ENCODE measurements at places on chromosomes 2 and 18.

DNA sequence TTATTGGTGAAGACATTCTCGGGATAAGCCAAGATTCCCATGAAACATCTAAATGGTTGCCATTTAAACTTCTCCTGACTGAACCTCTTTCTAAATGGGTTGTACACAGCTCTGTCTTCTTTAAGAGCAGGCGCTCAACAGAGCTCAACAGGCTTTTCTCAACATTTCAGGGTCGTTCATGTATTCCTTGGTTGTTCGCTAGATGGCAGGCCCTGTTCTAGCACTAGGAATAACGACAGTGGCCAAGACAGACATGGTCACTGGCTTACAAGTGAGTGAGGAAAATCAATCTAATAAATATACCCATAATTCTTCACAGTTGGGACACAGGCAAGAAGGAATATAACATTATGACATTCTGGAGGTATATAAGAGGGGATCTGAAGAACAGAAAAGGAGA is 154.5 kb downstream of the SMAD2 start:
- DNase-seq = no peak

DNA sequence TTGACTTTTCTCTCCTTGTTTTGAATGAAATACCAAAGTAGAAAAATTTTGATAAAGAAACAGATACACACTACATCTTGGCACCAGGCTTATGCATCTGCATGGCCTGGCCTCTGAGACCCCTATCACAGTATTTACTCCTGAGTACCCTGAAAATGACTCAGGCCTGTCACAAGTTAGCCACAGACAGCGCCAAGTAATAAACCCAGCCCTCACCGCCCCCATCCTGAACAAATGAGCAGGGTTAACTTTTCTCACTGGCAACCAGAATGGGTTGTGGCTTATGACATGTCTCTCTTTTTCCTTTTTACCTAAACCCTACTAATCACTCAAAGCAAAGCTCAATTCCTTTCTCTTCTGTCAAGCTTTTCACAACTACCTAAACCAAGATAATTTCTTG is 35.3 kb downstream of the SPRED2 start:
- DNase-seq = no peak

DNA sequence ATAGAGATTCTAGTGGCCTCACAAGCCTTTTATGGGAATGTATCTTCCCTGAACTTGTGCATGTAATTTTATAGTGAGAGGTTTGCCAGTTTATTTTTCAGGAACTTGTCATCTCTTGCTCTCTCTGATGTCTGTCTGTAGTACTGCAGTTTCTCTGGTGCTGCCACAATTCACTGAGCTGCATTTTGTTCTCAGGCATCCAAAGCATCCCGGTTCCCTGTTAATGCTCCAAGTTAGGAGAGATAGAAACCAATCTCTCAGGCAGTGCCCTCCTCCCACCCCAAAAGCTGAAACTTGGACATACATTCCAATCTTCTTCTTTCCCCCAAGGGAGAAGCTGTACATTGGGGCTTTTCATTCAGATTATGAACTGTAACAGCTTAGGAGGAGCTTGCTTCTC is 30.1 kb upstream of the GRB14 start:
- no peak for DNase-seq

DNA sequence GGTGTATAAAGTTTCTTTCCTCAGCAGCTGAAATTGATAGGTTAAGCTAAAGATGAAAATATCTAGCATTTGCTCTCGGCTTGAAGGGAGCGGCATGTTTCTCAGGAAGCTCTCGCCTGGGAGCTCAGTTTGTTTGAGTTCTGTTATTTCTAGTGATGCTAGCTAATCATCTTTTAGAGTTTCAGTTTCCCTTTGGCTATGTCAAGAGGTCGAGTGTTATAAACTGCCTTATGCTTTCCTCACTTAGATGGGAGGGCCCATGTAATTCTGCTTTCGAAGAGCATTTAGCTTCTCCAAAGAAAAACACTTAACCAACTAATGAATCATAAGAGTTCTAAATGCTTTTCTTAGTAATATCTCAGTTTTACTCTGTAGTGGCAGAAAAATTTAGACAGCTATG is 33.6 kb downstream of the PLCL1 start:
- DNase-seq = no peak

GRCh38 chr2:170974304-170974993 is 45.4 kb downstream of the GORASP2 start:
- DNase-seq = no peak

DNA sequence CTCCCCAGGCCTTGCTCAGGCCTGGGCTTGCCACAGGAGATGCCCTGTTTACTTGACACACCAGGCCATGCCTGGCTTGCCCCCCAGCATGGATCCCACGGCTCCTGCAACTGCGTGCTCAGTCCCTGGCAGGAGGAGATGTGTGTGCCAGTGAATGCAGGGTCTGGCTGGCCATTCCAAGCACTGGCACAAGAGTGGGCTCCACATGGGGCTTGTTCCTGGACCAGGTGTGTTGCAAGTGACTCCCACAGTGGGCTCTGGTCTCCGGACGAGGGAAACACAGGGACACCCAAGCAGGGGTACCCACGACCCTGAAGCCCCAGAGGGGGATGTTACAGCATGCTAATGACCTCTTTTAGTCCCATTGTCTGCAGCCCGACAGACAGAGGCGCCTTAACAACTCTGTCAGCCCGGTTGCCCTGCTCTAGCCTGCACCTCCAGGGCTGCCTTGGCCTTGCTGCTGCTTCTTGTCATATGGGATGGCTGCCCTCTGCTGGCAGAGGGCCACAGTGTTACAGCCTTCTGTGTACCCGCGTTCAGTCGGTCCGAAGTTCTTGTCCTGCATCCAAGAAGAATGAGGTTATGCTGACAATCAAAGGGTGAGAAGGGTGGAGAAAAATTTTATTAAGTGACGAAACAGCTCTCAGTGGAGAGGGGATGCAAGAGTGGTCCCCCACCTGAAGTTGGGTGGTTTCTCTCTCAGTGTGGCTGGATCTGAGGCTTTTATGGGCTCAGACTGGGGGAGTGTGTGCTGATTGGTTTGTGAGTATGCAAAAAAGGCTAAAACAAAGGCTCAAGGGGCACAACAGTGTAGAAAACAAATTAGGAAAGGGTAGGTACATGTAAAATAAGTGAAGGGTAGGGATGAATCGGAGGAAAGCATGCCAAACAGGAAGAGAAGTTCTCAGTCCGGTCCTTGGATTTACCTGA is 180.4 kb downstream of the MBD5 start:
- DNase-seq = no peak

DNA sequence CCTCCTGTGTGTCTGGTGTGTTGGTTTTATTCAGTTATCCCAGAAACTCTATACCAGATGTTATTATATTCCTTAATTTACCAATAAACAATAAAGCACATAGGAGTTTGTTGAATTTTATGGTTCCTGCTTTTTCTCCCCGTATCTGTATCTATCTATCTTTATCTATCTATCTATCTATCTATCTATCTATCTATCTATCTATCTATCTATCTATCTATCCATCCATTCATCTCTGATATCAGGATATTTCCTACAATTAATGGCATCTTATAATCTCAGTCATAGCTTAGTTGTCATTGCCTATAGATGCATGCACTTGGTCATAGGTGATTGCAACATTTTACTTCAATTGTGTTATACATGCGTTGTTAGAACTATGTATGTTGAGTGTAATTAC is 500.2 kb upstream of the ZEB2 start:
- no peak for DNase-seq

- DNase-seq = no peak
These were observed 1.7 kb downstream of the PJVK start for GRCh38 chr2:178452870-178453269.

GRCh38 chr2:20064421-20064820 is 13.0 kb upstream of the LAPTM4A start:
- no peak for DNase-seq

DNA sequence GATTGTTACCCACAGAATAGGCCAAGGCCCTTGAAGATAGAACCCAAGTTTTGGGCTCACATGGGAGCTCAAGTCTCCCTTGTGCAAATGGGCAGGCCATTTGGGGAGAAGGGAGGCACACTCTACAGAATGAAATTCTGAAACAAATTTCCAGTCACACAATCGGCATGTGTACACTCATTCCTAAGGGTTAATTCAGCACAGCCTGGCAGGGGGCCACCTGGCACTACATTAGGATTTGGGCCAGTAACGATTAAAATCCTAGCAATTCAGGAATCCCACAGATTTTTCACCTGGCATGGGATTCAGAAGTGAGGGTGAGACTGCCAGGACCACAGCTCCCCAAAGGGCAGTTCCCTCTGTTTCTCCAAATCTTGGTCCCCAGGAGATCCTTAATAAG is 46.4 kb downstream of the BMP10 start:
- no peak for DNase-seq

DNA sequence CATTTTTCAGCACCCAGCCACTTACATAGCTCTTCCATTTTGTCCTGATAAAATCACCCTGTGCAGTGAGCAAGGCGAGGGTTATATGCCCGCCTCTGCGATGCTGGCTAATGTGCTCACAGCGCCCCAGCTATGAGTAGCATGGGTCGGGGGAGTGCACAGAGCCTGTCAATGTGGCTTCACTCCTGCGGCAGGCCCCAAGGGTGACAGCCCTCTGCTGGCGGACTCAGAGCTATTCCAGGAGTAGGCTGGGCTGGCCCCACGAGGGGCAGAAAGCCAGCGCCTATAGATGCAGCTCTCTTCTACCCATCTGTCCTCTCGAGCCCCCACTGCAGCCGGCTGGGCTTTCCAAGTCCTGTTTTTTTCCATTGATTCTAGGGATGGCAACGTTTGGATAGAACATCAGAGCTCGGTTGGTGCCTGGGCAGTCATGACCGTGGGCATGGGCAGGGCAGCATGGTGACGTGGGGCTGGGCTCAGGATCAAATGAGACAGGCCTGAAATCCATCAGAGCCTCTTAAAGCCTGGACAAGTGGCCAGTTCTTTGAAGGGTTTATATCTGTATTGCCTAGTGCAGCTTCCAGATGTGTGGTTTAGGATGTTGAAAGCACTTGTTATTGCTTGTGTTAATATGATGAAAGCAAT is 134.7 kb downstream of the MCFD2 start:
- no peak for DNase-seq

DNA sequence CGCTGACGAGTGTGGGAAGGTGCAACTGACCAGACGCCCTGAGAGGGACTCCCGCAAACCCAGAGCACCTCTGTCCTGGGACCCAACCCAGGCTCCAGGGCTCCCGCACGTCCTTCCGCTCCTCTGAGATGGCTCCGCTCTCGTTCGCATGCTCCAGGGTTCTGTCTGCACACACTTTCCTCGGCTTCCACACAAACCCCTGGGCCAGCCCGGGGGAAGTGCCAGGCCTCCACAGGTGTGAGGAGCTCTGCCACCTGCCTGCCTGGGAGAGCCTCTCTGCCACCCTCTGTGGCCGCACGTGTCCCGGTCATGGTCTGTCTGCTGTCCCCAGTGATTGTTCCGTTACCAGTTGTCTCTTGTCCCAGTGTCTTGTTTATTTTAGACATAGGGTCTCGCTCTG is 222.9 kb downstream of the HDAC4 start:
- DNase-seq = no peak

GRCh38 chr18:24055009-24055804 is 40.7 kb downstream of the TTC39C start:
- DNase-seq = no peak

DNA sequence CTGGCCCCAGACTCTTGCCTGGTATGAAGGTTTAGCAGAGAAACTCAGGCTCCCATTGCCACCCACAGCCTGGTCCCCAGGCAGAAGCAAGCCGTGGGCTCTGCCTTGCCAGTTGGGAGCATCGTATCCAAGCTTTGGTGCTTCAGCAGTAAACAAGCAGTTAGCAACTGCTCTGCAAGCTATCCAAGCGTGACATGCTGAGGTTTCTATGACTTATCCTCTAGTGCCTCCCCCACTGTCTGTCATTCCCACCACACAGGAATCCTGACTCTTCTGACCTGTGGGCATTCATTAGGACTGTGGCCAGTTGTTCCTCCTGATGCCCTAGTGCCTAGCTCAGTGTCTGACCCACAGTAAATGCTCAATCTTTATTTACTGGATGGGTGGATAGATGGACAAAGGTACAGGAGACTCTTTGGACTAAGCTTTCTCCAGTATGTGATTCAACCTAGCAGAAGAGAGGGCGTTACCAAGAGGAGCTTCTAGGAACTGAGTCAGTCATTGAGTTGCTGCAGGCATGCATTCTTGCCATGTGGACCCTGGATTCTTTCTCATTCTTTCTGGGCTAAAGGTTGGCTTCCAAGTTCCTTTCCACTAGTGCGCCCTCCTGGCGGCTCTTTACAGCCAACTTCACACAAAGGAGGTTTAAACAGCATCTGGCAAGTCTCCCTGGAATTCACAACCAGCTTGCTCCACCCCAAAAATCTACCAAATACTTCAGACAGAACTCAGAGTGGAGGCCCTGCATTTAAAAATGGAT is 40.6 kb upstream of the MRPL19 start:
- no peak for DNase-seq

- no peak for DNase-seq
These were observed 179.7 kb downstream of the EVA1A start for GRCh38 chr2:75381032-75381431.

GRCh38 chr2:3066831-3067230 is 310.8 kb downstream of the EIPR1 start:
- no peak for DNase-seq

- no peak for DNase-seq
These were observed 448.7 kb upstream of the NETO1 start for GRCh38 chr18:73316513-73316912.

DNA sequence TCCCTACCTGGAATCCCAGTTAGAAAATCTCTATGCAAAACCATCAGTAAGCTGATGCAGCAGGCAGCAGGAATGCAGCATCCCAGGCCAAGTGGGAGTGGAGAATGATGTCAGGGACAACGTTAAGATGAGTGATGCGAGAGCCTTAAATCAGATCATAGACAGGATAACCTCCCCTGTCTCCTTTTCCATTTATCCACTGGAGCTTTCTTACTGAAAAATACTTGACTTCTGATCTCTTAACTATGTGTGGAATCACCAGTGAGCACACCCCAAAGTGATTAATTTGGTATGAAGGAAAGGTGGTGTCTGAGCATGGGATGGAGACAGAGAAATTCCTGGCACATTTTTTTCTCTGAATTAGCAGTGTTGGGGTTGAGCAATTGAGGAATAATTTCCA is 98.0 kb downstream of the RND3 start:
- no peak for DNase-seq

DNA sequence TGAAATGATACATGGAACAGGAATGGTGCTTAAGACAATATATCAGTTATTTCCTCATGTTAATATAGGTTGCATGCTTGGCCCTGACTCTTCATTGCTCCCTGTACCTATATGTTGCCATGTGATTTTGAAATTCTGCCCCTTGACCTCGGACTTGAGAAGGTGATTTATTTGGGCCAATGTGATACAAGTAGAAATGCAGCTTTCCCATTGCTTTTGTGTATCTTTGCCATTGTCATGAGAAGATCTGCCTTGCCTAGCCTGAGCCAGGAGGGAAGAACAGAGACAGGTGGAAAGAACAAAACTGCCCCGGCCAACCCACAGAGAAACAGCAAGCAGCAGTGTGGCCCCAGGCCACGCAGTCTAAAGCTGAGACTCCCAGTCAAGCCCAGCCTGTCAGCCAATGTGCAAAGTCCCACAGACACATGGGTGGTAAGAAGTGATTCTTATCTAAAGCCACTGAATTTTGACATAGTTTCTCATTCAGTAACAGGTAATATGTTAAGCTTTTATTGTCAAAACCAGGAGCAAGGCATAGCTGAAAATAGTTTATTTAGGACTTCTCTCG is 245.7 kb upstream of the RND3 start:
- DNase-seq = no peak
